ENCODE measurements at places on chromosomes 5 and 9.

DNA sequence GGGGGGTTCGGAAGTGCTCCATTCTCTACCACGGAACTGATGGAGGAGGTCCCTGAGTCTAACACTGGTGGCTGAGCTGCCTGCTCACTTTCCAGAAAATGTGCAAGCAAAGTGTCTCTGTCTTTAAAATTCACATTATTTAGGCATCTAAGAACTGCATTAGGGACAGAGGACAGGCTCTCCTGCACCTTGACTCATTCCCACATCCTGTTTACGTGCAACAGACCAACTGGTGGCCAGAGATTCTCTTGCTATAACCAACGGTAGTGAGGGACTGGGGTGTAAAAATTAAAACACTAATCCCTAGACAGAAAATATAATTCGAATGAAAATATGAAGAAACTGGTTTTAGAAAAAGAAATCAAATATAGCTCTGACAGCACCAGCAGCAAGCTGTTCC, 320.9 kb downstream of the IRX2 start:
- DNase-seq: no peak

GRCh38 chr5:15510092-15510491, 10.1 kb downstream of the FBXL7 start:
- DNase-seq: no peak

DNA sequence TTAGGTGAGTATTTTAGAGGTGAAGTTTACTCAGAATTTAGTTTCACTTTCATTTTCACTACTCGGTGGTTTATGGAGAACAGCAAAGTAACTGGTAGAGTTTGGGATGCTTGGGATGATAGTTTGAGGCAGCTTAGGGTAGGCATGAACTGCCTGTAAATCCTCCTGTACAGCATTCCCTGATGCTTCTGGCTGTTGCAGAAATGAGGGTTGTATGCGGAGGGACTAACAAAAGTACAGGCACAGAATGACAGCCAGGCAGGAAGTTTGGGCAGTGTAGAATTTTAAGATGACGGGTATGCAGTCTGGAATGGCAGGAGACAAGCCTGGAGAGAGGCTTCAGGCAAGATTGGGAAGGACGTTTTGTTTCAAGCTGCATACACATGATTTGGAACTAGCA, 48.0 kb upstream of the FAM120AOS start:
- no peak for DNase-seq

- no peak for DNase-seq
Measured at GRCh38 chr5:109307951-109308350, 101.8 kb downstream of the PJA2 start.

- no peak for DNase-seq
Measured at GRCh38 chr5:45507178-45507577, 189.0 kb downstream of the HCN1 start.

- no peak for DNase-seq
Measured at GRCh38 chr5:149610589-149611255, 29.4 kb downstream of the ARHGEF37 start.

DNA sequence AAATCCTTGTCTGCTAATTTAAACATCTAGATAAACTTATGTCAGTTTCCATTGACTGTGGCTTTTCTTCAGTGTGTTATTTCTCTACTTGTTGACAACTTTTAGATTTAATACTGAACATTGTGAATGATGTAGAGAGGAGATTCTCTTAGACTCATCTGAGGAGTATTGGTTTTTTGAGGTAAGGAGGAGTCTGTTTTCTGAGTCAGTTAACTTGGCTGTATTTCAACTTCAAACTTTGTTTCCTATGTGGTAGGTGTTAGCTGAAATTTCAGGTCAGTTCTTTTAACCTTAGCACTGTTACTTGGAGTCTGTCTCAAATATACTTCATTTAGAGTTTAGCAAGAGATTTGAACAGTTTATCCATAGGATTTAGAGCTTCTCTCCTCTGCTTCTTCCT, 67.9 kb downstream of the XRCC4 start:
- DNase-seq: no peak

DNA sequence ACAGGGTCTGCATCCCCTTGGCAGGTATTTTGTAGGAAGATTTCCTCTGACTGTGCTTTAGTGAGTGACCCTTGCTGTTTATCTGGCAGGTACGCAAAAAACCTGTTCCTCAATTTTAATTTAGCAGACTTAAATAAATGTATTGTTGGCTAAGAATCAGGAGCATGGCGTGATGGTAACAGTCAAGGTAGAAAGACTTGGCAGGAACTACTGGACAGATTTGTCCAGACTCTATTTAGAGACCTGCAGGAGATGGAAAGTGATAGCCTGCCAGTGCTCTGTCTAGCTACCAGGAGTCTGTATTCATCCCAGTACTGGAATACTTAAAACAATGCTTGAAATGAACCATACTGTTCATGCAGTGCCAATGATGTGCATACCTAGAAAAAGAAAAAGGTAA, 78.8 kb upstream of the MAST4 start:
- no peak for DNase-seq

DNA sequence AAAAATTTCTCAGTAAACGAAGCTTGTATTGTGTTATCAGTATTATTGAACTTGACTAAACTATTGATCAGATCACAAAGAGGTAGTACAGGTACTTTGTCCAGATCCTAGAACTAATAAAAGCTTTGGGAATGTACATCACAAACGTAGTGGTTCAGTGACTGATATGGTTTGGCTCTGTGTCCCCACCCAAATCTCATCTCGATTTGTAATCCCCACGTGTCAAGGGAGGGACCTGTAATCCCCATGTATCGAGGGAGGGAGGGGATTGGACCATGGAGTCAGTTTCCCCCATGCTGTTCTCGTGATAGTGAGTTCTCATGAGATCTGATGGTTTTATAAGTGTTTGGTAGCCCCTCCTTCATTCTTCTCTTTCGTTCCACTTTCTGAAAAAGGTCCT, 100.9 kb downstream of the ARRDC3 start:
- no peak for DNase-seq

- DNase-seq: peak; percentile 83
Measured at GRCh38 chr9:35907711-35908503, 1.4 kb upstream of the SPAAR start.

DNA sequence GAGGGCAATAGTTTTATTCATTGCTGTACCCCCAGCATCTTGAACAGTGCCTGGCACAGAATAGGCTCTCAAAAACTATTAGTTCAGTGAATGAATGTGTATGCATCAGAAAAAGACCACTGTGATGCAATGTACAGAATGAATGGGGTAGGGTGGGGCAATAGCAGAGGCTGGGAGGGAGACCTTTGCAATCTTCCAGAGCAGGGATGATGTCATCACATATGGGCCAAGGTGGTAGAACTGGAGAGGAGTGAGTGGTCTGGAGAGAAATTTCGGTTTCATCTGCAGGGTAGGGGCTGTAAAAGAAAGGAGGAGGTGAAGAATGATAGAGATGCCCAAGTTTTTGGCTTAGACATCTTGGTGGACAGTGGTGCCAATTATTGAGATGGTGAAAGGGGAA, 23.4 kb upstream of the ARAP3 start:
- no peak for DNase-seq

DNA sequence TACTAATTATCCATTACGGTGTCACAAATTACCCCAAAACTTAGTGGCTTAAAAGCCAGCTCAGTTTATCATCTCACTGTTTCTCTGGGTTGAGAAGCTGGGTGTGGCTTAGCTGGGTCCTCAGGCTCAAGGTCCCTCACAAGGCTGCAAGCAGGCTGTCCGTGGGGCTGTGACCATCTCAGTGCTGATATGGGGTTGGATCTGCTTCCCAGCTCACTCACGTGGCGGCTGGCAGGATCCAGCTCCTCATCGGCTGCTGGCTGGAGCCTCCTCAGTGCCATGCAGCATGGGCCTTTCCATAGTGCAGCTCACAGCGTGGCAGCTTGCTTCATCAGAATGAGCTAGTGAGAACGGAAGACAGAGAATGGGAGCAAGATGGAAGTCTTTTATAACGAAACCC, 128.5 kb upstream of the CPEB4 start:
- DNase-seq: no peak

GRCh38 chr9:134466869-134467616, 140.8 kb downstream of the RXRA start:
- DNase-seq: no peak

GRCh38 chr5:80389580-80389979, 18.3 kb upstream of the ZFYVE16 start:
- DNase-seq: peak; percentile 25
